ENCODE measurements at places on chromosomes 3 and 15. TPM values are rescaled to one million over a fixed set of nuclear protein-coding genes. Genes with fewer than 3 reads are reported as not detected.

Gene VEPH1
- total RNA-seq, result 2.7 TPM

Gene HGD
- total RNA-seq, result not detected

Gene SNTN
- not detected for total RNA-seq

Gene EOGT
- 31.7 TPM for total RNA-seq

Gene ACAD11
- total RNA-seq, result 26.5 TPM

Gene ZNF385D
- 13.5 TPM for total RNA-seq

Gene SAMD7
- total RNA-seq, result not detected
